ENCODE measurements at places on chromosomes 6 and 20. TPM values are rescaled to one million over a fixed set of nuclear protein-coding genes. Genes with fewer than 3 reads are reported as not detected.

GRCh38 chr6:89310929-89311328 is 4.2 kb downstream of the GABRR2 start:
- DNase-seq = no peak

DNA sequence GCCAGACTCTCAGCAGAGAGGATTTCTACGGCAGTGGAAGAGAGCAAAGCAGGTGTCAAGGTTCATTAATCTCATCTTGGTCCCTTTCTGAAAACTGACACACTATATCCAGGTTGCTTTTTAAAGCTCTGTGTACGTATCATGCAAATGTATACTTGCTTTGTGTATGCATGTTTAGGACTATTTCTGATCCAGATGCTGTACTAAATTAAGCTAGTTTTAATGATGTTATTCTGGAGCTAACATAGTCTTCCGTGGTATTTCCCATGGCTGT is 59.2 kb upstream of the SNX9 start:
- DNase-seq = no peak

- no peak for DNase-seq
These were observed 28.3 kb downstream of the DLL1 start for GRCh38 chr6:170262489-170263088.

GRCh38 chr6:160027931-160028330 is 59.0 kb downstream of the IGF2R start:
- DNase-seq = no peak

- no peak for DNase-seq
These were observed 73.2 kb upstream of the HCRTR2 start for GRCh38 chr6:55101157-55101556.

GRCh38 chr20:4932061-4932460 is 69.2 kb downstream of the SLC23A2 start:
- peak; percentile 55 for DNase-seq

- DNase-seq = peak; percentile 10
These were observed 5.2 kb downstream of the DNAH8 start for GRCh38 chr6:38720295-38720694.

GRCh38 chr6:170040115-170040500 is 250.8 kb downstream of the DLL1 start:
- DNase-seq = no peak

DNA sequence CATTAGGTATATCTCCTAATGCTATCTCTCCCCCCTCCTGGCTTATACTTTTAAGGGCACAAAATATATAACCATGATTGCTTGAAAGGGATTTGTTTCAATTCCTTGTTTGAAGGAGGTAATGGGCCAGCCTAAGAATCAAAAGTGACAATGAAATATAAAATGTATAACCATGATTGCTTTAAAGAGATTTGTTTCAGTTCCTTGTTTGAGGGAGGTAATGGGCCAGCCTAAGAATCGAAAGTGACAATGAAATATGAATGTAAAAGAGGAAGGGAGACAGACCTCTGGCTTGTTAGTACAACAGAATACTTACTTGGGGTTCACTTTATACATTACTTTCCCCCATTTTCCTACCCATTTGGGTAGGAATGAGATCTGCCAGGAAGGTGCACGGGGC is 55.5 kb downstream of the FOXC1 start:
- DNase-seq = no peak

GRCh38 chr20:21301940-21302663 is 1.0 kb upstream of the XRN2 start:
- DNase-seq = no peak

- no peak for DNase-seq
These were observed 8.2 kb upstream of the STMND1 start for GRCh38 chr6:17093686-17094085.

DNA sequence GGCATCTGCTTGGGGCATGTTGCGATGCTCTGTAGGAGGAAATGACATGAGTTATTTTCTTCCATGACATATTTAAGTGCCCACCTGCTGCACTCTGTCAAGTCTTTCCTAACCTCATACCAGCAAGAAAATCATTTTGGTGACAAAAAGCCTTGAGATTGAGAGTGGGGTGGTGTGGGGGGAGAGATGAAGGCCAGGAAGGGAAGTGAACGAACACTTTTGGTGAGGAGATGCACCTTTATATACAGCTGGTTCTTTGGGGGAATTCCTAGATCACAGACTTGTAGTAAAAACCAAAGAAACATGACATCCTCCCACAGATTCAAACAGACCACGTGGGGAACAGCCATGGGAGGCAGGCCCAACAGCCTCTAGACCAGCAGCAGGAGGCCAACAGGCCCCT is 26.1 kb downstream of the NCOA5 start:
- DNase-seq = no peak

- DNase-seq = no peak
These were observed 71.7 kb upstream of the ZMYND8 start for GRCh38 chr20:47428164-47428563.

DNA sequence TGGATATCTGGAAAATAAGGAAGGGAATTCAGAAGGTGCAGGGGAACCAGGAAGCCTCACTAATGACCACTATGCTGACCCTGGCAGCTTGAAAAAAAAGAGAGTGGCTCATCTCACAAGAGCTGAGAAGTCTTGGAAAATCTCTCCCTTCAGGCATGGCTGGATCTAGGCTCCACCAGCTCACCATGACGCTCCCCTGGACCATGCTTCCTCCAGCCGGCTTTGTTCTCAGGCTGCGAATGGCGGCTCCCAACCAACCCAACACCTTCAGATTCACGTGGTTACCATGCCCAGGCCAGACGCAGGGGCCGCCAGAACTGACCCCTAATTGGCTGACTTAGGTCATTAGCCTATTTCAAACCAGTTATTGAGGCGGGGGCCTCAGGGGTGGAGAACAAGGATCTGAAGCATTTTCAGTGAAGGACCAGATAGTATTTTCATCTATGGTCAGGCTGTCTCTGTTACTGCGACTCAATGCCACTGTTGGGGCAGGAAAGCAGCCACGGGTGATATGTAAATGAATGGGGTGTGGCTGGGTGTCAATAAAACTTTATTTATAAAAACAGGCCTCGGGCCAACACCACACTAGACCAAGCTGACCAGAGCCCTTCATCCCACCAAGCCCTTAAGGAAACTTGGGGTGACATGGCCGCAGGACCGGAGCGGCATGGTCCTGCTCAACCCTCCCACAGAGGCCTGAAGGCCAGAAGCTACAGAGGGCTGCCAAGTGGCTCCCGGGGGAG is 159.7 kb downstream of the TAF4 start:
- DNase-seq = no peak

GRCh38 chr6:42043787-42044475 is 6.4 kb upstream of the TAF8 start:
- peak; percentile 79 for DNase-seq

- DNase-seq = no peak
These were observed 343.5 kb downstream of the RNGTT start for GRCh38 chr6:88619951-88620350.

GRCh38 chr20:59735486-59735885 is 131.1 kb downstream of the PHACTR3 start:
- DNase-seq = no peak

- no peak for DNase-seq
These were observed 542 bp downstream of the USP49 start for GRCh38 chr6:41894366-41895299.

- DNase-seq = no peak
These were observed 13.7 kb downstream of the SPATA2 start for GRCh38 chr20:49901588-49901987.

GRCh38 chr6:4112366-4112765 is 23.0 kb downstream of the ECI2 start:
- no peak for DNase-seq

DNA sequence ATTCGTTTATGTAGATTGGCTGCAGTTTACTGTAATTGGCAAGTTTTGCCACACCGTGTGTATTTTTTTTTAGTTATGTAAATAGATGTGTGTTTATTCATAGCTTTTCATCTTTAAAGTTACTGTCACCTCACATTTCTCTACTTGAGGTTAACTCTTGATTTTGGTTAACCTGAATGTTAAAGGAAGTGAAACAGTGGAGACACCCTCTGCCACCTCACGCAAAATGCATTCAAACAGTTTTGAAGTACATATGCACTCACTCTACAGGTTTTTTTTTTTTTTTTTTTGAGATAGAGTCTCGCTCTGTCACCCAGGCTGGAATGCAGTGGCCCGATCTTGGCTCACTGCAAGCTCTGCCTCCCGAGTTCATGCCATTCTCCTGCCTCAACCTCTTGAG is 17.7 kb downstream of the OR2A4 start:
- DNase-seq = no peak

GRCh38 chr6:122116835-122117627 is 282.4 kb upstream of the HSF2 start:
- no peak for DNase-seq

SENP6 gene
- polyA plus RNA-seq = 23.1 TPM

PRKN gene
- 0.09 TPM for polyA plus RNA-seq

TNFRSF6B gene
- polyA plus RNA-seq = 12.0 TPM

ZBTB46 gene
- 4.3 TPM for polyA plus RNA-seq

RBBP9 gene
- 4.8 TPM for polyA plus RNA-seq

KCNQ2 gene
- polyA plus RNA-seq = not detected

LRRN4 gene
- polyA plus RNA-seq = 0.11 TPM

VWA7 gene
- 1.4 TPM for polyA plus RNA-seq

PROKR2 gene
- not detected for polyA plus RNA-seq

MAP3K4 gene
- polyA plus RNA-seq = 11.5 TPM

NOTCH4 gene
- 0.76 TPM for polyA plus RNA-seq

TMEM200A gene
- polyA plus RNA-seq = 22.8 TPM

Measured in IMR-90 (cell line).